ENCODE measurements at places on chromosomes 16 and 17.
A peak's percentile ranks its signal among the peaks of the same experiment; 100 is the strongest.

DNA sequence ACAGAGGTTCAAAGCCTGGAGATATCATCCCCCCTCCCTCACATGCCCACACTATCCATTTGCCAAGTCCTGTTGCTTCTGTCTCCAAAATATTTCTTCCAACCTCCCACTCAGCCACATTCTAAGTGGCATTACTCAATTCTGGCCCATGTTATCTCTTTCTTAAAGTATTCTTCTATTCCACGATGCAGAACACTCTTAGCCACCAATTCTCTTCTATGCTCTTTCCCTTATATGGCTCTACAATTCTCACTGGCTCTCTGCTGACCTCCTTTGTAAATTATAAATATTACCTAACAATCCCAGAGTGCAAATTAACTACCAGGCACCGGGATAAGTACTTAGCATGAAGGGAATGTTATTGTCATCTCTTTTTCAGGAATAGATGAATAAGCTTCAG lies 82.4 kb downstream of the KCNJ2 start:
- DNase-seq = no peak

- no peak for DNase-seq
Observed at GRCh38 chr16:1564325-1564724, 30.9 kb downstream of the TMEM204 start.

DNA sequence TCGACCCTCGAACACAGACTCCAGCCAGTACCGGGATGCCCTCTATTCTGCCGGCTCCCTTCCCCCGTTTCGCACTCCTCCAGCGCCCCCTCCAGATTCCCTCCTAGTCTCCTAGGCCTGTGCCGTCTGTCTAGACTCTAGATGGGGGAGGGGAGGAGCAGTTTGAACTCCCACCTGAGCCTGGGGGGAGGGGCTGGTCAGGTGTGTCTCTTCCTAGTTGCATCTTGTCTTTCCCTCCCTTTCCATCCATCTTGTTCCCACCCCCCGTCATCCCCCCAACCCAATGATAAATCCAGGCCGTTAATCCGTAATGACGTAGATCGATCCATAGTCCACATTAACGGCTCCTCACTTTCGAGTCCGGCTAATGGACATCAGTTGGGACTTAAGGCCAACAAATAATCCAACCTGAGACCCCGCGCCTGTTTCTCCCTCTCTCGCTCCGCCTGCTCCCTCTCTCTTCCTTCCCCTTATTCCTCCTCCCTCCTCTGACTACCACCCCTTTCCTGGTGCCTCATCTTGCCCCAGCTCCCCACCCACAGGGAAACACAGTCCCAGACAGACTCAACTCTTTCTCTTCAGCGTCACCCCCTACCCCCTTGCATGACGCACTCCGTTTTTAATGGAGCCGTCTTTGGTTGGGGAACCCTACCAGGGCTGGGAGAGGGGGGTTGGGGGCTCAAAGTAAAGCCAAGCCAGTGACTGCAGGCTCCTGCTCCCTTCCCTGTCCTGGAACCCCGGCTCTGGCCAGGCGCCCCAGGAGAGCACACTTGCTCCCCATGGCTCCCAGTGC lies 3.4 kb upstream of the HOXB5 start:
- no peak for DNase-seq

GRCh38 chr17:10705727-10706126 lies 8.3 kb downstream of the ADPRM start:
- DNase-seq = no peak

DNA sequence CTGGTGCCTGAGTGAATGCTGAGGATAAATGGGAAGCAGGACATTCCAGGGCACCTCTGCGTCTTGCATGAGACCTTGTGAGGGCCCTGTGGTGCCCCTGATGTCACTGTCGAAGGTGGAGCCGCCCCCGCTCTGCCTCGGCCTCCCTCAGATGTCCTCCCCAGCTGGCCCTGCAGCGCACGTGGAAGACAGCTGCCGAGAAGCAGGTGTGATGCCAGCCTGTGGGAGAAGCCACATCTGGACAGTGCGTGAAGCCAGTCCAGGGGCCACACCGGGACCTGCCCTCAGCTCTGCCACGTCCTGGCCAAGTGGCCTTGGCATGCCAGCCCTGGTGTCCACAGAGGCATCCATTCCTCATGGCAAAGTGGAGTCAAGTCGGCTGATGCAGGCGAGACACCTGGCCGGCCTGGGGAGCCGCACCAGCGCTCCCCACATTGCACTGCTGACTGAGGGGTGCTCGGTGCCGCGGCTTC lies 21.6 kb upstream of the METRNL start:
- no peak for DNase-seq

DNA sequence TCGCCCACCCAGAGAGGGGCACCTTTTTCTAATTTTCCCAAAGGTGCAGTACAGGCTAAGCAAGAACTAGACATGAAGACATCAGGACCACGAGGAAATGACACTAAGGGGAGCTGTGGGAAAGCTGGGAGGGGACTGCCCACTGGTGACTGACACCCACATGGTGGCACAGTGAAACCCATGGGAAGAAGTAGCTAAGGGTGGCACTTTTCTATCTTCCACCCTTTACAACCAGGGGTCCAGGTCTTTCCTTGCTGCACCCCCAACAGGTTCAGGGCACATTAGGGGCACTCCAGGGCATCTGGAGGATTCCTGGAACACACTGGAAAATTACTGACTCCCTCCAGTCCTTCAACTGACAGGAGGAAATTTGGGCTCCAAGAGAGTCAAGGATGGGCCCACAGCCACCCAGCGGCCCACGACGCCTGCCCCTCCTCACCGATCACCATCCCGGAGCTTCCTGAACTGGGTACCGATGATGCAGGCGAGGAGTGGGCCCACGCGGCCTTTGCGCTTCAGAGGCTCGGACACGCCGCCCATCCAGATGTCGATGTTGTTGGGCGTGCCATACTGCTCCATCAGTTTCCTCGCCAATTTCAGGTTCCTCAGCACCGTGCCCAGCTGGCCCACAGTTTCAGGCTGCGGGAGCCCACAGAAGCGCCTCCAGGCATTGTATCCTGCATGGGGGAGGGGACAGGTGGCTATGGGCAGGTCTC lies 9.4 kb downstream of the MPO start:
- DNase-seq = no peak

DNA sequence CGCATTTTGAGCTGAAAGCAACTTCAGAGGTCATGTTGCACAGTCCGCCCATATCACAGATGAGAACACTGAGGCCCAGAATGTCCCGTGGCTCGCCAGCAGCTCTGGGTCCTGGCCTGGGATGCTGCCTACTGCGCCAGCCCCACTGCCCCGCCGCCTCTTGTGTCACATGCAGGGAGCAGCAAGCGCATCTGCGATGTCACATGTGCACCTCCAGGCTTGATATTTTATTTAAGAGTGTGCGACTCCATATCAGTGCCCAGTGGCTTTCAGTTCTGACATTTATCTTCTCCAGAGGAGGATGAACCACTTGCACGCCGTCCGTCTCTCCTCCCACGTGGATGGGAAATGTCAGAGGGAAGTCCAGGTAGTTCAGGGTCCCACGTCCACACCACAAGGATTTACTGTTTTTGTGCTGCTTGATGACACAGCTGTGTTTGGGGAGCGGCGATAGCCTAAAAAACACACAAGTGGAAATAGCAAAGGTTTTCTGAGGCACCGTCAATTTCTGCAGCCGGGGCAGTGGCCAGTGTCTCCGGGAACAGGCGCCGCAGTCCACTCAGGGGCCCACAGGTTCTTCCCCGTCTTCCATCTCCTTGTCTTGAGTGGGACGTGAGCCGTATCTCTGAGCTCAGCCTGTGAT lies 7.0 kb upstream of the RBFOX3 start:
- no peak for DNase-seq

DNA sequence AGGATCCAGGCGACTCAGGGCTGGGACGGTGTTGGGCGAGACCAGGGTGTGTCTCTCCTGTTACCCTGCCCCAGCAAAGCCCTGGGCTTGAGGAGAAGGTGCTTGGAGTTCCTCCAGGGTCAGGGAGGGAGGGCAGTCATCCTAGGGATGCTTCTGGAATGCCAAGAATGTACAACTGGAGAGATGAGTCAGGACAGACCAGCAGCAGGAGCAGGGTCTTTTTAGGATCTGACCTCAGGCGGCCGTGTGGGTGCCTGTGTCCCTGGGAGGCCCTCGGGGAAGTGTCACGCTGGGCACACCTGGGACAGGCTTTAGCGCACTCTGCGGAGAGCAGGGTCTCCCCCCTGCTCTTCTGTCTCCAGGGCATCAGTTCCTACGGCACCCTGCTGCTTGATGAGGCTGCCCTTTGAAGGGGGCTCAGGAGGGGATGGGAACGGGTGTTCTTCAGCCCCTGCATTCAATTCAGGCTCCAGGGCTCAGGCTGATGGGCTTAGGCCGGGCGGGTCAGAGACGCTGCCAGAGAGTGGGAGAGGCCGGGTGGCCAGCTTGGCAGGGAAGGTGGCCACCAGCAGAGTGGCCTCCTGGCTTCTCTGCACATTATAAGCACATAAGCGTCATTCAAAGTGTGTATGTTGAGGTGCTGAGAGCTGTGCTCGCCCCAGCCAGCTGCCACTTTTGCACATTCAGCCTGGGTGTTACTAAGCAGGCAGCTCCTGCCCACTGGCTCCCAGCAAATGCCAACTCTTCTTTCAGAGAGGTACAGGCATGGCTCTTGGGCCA lies 8.4 kb upstream of the MTSS2 start:
- no peak for DNase-seq

DNA sequence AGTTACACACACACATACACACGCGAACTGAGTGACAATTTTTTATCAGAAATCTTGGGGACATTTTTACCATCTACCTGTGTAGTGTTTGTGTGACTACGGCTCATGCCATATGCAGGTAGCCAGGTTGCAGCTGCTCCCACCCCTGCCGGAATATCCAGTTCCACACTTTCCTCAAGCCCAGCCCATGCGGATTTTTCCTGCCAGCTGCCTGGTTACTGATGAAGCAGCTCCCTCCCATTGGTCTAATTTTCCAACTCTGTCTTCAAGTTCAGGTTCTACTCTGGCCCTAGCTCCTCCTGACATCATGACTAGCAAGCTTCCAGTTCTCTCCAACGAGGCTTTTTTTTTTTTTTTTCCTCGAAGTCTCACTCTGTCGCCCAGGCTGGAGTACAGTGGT lies 4.8 kb downstream of the GSG1L2 start:
- DNase-seq = no peak

- no peak for DNase-seq
Observed at GRCh38 chr16:30609002-30609925, 925 bp downstream of the ZNF689 start.

- no peak for DNase-seq
Observed at GRCh38 chr17:33021731-33022408, 30.2 kb downstream of the SPACA3 start.

DNA sequence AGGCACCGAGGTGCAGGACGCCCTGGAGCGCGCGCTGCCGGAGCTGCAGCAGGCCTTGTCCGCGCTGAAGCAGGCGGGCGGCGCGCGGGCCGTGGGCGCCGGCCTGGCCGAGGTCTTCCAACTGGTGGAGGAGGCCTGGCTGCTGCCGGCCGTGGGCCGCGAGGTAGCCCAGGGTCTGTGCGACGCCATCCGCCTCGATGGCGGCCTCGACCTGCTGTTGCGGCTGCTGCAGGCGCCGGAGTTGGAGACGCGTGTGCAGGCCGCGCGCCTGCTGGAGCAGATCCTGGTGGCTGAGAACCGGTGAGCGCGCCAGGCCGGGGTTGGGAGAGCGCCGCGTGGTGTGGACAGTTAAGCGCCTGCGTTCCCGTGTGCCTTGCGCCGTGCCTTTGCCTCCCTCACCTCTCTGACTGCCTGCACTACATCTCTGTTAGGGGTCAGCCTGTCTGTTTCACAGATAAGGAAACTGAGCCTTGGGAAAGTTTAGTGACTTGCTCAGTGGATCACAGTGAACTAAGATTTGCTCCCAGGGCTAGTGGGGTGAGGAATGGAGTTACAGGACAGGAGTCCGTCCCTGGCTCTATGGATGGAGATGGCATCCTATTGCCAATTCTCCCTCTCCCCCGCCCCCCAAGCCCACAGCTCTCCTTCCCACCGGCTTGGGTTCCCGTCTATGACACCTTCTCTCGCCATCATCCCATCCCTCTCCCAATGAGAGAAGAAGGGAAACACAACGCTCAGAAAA lies 880 bp downstream of the SARM1 start:
- DNase-seq = no peak

- DNase-seq = no peak
Observed at GRCh38 chr17:64653325-64653984, 8.7 kb downstream of the SMURF2 start.

- DNase-seq = peak; percentile 52
Observed at GRCh38 chr16:30615358-30616091, 5.3 kb upstream of the ZNF689 start.

GRCh38 chr17:77303620-77304019 lies 162.9 kb downstream of the SEC14L1 start:
- no peak for DNase-seq

- DNase-seq = no peak
Observed at GRCh38 chr17:57572062-57572461, 173.0 kb downstream of the CCDC182 start.

Data from stimulated activated CD8-positive, alpha-beta memory T cell treated with anti-CD3 and anti-CD28 coated beads, Interleukin-15, amount 100 ng/mL, for 24 hours (primary cell).